Sciatic nerve (tissue), 2 donors: ENCODE measurements at places on chromosomes 3 and 15. TPM values are rescaled to one million over a fixed set of nuclear protein-coding genes. Genes with fewer than 3 reads are reported as not detected.

DNA sequence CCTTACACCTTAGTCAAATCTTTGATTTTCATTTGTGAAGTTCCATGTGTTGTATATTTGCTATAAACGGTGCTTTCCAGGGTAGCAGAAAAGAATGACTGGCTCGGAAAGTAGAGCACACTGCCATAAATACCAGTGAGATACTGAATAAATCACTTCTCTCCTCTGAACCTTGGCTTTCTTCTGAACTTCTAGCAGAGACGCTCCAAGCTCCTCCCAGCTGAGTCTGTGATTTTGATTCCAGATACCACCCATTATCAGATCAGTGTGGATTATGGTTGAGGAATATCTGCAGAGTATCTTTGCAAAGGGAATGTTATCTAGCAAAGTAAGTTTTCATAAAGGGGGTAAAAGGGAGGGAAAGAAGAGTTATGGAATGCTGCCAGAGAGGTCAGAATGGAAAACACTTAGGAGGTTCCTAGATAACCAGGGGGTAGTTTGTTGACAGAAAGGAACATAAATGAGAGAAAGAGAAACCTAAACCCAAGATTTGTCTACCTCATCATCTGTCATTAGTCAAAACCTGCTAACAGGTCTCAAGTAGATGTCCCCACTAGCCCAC is 98.5 kb upstream of the PSMD6 start:
- no peak for DNase-seq

DNA sequence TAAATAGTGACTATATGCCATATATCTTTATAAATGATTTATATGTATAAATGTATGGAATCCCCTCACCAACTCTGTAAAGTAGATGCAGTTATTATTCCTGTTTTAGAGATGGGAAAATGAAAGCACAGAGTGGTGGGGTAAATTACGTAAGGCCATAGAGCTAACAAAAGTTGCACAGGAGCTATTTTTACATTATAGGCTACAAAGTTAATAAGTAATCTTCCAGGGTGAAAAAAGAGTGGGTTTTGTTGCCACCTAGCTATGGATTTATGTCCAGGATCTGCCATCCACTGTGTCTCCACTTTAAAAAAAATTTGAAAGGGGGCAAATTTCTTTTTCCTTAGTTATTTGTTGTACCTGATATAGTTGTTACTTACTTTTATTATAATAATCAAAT is 235.7 kb downstream of the MCTP2 start:
- DNase-seq: no peak

OCA2 gene
- total RNA-seq: 0.98 TPM

CTXN2 gene
- total RNA-seq: not detected

GRCh38 chr3:61673651-61674050 is 112.3 kb downstream of the PTPRG start:
- no peak for DNase-seq

PGBD4 gene
- total RNA-seq: 1.9 TPM

- DNase-seq: no peak
Measured at GRCh38 chr3:126313166-126313565, 44.0 kb downstream of the KLF15 start.
